H4 (cell line): ENCODE measurements at places on chromosomes 2 and 18. TPM values are rescaled to one million over a fixed set of nuclear protein-coding genes. Genes with fewer than 3 reads are reported as not detected.

GRCh38 chr2:157447741-157448140 lies 3.9 kb upstream of the CYTIP start:
- DNase-seq = no peak

DNA sequence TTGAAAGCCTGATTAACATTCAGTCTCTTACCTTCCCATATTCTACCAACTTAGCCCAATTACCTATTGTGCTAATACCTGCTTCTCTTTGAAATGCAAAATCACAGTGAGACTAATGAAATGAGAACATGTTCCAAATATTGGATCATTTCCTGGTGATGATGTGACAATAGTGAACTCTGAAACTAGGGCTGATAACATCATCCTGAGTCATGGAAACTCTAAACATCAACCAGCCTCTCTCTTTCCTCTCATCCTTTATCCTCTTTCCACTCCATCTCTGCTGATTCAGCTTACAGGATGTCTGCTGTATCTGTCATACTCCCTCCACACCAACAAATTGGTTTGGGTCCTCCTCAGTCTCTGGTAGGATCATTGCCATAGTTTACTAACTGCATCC lies 98.8 kb upstream of the NCKAP5 start:
- no peak for DNase-seq

- DNase-seq = no peak
Measured at GRCh38 chr2:165572151-165572550, 102.7 kb downstream of the CSRNP3 start.

- no peak for DNase-seq
Measured at GRCh38 chr2:64629329-64629781, 24.4 kb downstream of the SERTAD2 start.

Gene IRS1
- total RNA-seq = 3.4 and 6.0 TPM in 2 replicates

Gene GRHL1
- total RNA-seq = 0.25 TPM in 1 of 2 replicates, not detected in the other
